ENCODE measurements at places on chromosomes 3 and 15. TPM values are rescaled to one million over a fixed set of nuclear protein-coding genes. Genes with fewer than 3 reads are reported as not detected.

The LOXL1 gene
- 10.8 TPM for total RNA-seq

- no peak for DNase-seq
- no peaks in the 10 kb centered on the region for H3K27me3 ChIP-seq
- no peaks in the 10 kb centered on the region for H3K4me1 ChIP-seq
- no peak overlapping the region for H3K27ac ChIP-seq
- H3K36me3 ChIP-seq, result no peaks in the 10 kb centered on the region
- no peak overlapping the region for H3K4me3 ChIP-seq
These were observed 398.1 kb upstream of the ARPP21 start for GRCh38 chr3:35241236-35241635.

GRCh38 chr3:117734496-117734895 lies 1024.9 kb downstream of the TUSC7 start:
- H3K4me1 ChIP-seq, result peaks cover 10% of the 10 kb centered on the region
- H3K27me3 ChIP-seq, result no peaks in the 10 kb centered on the region
- no peak for DNase-seq
- H3K36me3 ChIP-seq, result no peaks in the 10 kb centered on the region
- H3K27ac ChIP-seq, result no peak overlapping the region
- no peak overlapping the region for H3K4me3 ChIP-seq

DNA sequence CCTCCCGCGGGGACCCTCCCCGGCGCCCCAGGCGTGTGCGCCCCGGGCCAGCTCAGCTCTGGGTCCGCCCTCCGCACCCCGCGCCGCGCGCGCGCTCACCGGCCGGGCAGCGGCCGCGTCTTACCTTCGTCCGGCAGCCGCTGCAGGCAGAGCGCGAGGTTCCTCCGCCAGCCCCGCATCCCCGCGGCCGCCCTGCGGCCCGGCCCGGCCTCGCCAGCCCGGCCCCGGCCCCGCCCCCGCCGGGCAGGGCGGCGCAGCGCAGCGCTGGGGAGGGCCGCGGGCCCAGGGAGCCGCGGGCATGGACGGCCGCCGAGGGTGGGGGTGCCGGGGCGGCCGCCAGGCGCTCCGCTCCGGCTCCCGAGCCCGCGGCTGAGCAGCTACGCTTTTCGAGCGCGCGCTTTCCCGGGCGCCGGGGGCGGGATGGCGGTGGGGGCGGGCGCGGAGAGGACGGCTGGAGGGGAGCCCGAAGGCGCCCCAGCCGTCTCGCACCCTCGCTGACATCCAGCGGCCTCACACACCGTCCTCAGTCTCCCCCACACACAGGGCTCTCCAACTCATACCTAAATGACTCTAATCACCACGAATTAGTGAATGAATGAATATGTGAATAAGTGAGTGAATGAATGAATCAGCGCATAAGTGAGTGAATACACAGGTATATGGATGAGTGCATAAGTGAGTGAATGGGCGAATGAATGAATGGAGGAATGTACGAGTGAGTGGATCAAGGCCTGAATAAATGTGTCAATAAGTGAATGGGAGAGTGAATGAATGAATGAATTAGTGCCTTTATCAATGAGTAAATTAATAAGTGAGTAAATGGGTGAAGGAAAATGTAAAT lies 48.5 kb upstream of the CCDC174 start:
- DNase-seq, result peak; percentile 66
- no peak overlapping the region for H3K27ac ChIP-seq
- peaks cover 9% of the 10 kb centered on the region for H3K4me1 ChIP-seq
- H3K4me3 ChIP-seq, result peak overlapping the region; percentile 78
- H3K27me3 ChIP-seq, result peaks cover 24% of the 10 kb centered on the region

All from GM23338 (cell line).